ENCODE measurements at places on chromosomes 2 and 18.

DNA sequence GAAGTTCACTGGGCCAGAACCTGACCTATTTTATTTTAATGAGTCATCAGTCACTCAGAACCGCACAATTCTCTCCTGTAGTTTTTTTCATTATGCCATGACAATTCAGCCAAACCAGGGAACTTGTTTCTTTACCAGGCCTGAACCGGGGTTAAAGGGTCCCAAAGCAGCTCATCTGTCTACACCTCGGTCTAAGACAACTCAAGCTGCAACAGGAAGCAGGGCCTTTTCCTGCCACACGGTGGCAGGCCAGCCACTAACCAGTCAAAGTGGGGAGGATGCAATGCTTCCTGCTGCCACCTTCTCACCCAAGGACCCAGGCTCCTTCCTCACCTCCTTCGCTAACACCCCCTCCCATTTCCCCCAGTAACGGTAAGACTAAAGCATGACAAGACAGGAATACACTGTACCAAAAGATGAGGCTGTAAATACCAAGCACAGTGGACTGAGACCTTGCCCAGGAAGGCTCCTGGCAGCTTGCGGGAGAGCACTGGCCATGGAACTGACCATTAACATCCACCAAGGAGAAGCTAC is 56.7 kb upstream of the ACKR3 start:
- DNase-seq: no peak

- DNase-seq: peak; percentile 93
Measured at GRCh38 chr2:196987649-196988364, 61.3 kb upstream of the PGAP1 start.

- no peak for DNase-seq
Measured at GRCh38 chr2:108923019-108923700, 65.9 kb downstream of the EDAR start.

DNA sequence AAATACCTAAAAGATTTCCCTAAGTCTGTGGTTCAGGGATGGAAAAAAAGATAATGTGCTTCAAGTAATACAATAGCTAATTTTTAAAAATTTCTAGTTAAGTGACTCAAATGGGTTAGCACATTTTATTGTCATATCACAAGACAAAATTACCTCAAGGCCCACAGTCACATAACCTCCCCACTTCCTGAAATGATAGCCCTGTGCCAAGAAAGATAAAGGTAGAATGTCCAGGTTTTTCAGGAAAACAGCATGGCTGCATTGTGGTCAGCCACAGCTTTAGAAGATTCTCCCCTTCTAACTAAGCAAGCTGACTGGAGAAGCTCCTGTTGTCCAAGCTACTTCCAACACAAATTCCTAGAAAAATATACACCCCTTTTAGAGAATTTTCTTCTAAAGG is 127.1 kb upstream of the SLC35G4 start:
- DNase-seq: no peak

DNA sequence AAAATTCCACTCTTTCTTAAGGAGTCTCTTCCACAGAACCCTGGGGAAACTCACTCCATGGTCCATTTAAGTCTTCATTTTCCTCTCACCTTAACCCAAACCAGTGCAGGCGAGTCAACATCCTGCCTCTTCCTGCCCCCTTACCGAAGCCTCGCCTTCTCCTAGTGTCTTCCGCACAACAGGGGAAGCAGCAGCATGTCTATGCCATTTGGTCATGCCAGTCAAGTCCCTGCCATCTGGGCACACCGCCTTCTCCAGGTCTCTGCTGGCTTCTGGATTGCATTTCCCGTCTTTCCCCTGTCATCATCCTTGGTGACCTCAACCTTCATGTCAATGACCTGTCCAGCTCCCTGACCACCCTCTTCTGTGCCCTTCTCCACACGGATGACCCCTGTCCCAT is 77.3 kb upstream of the FZD7 start:
- DNase-seq: no peak

DNA sequence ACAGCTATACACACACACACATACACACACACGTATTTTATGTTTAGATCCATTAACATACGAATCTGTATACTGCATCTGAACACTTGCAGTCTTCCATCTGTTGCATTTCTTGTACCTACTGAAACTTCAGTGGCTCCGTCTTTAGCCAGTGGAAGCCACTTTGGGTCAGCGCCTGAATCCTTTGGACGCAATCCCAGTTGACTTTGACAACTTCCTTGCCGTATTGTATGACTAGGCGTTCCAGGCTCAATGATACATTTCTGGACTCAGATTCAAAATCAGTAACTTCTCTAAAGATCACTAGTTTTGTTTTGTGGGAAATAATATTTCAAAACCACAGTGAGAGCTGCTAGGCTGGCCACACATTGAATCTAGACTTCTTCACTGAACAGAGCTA is 101.5 kb upstream of the GPC1 start:
- no peak for DNase-seq

DNA sequence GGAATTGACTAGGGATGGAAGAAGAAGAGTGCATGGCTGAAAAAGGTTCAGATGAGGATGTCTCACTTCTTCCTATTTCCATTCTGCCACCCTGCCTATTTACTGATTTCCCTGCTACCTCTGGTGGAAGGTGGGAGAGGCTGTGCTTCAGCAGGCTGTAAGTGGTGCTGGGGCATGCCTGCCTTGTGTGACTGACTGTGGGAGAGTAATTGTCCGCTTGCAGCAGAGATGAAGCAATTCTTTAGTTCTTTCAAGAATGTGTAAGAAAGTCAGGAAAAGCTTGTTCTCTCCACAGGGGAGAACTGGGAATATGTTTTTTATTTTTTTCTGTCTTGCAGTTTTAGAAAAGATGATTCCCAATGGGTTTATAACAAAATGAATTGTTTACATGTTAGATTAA is 72.5 kb upstream of the NYAP2 start:
- DNase-seq: no peak

- DNase-seq: no peak
Measured at GRCh38 chr2:237431372-237431771, 17.4 kb upstream of the COL6A3 start.

DNA sequence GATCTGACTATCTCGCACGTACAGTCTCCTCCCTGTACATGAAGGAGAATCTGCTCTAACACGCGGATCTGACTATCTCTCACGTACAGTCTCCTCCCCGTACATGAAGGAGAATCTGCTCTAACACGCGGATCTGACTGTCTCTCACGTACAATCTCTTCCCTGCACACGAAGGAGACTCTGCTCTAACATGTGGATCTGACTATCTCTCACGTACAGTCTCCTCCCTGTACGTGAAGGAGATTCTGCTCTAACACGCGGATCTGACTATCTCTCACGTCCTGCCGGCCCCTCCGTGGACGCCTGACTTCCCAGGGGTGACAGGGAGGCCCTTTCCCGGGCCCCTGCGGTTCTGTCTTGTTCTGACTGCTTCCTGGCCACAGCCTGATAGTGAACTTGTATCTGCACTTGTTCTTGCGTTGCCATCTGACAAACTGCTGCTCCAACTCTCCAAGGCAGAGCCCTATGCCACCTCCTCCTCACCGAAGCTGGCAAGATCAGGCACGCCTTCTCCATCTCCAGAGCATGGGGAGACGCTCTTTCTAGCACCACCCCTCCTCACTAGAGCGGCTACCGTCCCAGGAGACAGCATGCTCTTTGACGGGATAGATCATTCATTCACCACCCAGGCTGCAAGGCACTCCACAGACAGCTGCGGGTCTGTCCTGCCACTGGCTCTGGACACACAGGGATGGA is 238.6 kb downstream of the TWIST2 start:
- no peak for DNase-seq

DNA sequence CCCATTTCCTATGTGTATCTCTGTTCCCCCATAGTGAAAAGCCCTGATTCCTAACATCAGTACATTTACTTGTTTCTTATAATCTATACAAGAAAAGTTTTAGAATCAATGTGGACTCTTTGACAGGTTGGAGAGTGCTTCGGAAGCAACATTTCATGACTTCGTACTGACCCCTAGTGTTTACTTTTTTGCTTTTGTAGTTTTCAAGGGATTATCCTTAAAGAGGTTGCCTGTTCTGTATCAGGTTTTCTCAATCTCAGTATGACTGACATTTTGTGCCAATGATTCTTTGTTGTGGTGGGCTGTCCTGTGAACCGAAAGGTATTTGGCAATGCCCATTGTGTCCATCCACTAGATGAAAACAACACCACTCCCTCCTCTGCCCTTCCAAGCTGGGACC is 43.3 kb upstream of the SERPINB2 start:
- no peak for DNase-seq

DNA sequence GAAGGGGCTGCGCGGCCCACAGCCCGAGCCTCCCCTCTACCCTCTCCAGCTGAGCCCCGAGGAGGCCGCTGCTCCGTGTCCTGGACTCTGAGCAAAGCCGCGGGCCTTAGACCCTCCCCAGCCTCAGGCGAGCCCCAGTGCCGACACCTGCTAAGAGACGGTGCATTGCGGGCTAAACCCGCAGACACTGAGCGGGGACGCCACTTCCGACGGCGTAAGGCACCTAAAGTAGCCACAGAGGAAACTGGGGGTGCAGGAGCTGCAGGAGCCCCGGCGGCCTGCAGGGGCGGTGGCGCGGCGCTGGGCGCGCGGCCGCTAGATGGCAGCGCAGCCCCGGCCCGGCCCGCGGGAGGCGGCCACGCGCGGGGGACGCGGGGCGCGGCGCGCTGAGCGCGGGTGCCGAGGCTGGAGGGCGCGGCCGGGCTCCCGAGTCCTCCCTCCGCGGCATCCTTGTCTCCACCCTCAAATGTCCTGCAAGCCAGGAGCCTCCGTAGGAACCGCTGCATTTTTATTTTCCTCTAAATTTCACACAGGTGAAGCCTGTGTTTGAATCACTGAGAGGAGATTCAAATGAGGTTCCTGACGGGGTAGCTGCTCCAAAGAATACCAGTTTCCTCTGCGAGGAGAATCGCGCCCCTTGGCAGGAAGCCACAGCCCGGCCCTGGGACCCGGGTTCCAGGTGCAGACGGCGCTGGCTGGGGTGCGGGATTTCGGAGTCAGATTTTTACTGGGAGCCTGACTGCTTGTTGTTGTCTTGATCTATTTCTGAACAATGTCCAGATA is 650.5 kb downstream of the GALR1 start:
- DNase-seq: no peak

- no peak for DNase-seq
Measured at GRCh38 chr2:132620115-132620514, 49.9 kb downstream of the LYPD1 start.

- DNase-seq: no peak
Measured at GRCh38 chr2:12073217-12073852, 326.9 kb downstream of the LPIN1 start.

DNA sequence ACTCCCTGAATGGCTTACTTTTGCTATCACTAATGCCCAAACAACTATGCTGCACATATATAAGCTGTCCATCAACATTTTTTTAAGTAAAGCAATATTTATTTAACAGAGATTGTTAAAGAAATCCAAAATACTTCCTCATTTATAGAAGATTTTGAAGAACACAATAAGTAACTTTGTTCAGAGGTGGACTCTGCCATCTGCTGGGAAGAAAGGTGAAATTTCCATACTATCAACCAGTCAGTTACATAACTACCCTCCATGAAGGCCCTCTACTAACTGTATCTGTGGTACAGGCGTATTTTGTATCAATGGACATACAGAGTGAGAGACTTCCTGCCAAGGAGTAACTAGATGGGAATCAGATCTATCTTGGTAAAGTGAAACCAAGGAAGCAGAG is 106.0 kb downstream of the DTNB start:
- no peak for DNase-seq

DNA sequence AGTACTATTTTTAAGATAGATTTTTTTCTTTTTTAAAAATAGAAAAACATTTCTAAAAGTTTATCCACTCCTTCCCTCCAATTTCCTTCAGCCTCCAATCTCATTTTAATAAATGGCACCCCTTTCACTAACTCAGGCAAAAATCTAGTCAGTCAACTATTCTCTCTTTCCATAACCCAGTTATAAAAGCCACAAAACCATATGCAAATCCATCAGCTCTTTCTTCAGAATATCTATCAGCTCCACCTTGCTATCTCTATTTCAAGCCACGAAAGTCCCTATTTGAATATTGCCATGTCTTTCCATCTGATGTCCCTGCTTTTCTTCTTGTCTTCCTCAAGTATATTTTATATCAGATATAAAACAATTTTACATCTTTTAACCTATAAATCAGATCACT is 397.1 kb downstream of the ERBB4 start:
- no peak for DNase-seq

GRCh38 chr18:23945416-23946079 is 69.0 kb upstream of the TTC39C start:
- DNase-seq: no peak

DNA sequence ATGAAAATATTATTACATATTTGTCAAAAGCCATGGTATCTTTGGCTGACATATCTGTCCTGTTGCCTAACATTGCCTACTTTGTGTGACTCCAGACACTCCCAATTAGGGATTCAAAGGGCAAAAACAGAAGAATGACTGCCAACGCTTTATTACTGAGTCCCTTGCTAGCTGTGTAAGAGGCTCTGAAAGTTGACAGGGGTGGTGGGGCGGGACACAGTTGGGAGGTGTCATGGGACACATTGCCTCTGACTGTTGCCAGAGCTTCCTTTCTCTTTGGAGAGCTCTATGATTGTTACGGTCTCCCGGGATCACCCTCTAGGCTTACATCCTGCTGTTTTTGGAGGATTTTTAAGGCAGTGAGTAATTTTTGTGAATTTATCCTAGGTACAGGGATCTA is 249.6 kb upstream of the ACVR2A start:
- no peak for DNase-seq

DNA sequence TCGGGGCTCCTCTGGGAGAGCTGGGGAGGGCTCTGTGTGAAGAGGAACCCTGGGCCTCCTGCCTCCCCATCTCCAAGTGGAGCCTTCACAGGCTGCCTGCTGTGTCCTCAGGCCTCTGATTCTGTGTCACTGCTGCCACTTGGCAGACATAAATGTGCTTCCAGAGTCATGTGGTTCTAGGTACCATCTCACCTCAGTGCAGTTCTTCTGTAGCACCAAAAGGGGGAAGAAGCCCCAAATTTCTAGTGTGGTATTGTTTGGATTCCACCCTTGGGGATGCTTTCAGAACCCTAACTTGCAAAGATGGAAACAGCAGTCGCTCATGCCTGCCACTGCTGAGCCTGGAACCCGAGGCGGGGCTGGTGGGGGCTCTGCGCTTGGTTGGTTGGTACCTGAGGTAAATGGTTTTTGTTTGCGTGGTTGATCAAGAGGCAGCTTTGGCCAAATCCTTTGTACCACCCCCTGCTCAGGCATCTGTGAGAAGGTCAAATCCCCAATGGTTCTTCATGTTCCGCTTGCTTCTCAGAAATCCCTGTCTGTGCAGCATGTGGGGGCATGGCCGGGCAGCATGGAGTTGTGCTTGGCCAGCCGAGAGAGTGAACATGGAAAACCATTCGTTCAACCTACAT is 27.5 kb downstream of the COA5 start:
- DNase-seq: no peak

- DNase-seq: no peak
Measured at GRCh38 chr2:231182513-231182899, 15.9 kb upstream of the ARMC9 start.

- DNase-seq: no peak
Measured at GRCh38 chr2:135685361-135685760, 56.3 kb upstream of the UBXN4 start.

GRCh38 chr2:11155381-11156035 is at the start of gene SLC66A3:
SLC66A3 (plus strand) TSS chr2:11155467; CDS start chr2:11155547, 80 bp downstream.
- DNase-seq: no peak

All from glomerular endothelial cell (primary cell).